ENCODE measurements at places on chromosomes 3 and 15.

DNA sequence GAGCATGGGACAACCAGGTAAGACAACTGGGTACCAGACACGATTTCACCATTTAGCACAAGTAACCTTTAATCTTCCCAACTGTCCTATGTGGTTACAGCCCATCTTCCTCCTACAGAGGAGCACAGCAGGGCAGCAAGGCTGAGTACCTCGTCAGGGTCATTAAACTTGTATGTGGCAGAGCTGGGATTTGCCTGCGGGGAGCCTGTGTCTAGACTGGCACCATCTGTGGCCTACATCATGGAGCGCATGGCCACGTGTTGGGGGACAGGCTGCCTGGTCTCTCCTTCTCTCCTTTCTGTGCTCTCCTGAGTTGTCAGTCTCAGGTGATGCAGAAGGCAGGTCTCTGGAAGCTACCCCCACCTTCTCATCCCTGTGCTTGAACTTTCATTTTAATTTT, 32.2 kb downstream of the GOLGA6A start:
- no peak for DNase-seq

DNA sequence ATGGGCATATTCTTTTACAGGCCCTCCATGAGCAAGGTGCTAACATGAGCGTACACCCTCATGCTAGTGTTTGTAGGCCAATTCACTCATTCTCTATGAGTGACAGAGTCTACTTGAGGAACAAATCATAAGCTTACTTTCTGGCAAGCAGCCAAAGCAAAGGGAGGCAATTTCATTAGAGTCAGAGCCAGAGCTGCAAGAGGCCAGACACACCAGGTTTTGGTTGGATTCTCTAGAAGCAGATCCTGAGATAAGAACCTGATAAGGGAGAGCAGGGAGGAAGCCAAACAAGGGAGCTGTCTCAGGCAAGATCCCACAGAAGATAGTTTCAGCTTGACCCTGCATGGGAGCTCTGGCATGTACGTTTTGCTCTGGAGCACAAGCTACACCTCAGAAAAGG, 214.1 kb upstream of the CTNNB1 start:
- DNase-seq: no peak

DNA sequence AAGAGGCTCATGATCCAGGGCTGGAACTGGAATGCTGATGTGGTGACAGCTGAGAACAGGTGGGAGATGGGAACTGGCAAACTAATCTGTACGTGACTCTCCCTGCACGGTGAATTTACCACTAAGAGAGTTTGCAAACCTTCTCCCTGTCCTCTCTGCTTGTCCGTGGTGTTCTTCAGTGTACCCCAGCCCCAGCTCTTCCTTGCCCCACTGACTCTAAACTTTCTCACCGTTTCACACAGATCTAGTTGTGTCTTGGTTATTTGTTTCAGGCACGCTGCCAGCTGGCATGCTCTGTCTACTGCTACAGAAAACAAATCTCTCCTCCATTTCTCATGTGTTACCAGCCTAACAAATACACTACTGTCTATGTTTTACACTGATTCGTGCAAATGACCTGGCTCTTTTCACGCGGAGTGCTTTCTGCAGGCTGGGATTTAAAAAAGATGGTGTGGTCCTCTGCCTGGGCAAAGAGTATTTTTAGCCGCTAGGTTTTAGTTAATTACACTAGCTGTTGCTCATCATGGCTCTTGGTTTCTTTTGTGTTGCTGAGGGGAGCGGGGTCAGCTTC, 192.7 kb upstream of the LRIG1 start:
- no peak for DNase-seq

- no peak for DNase-seq
These were observed 13.7 kb upstream of the HEG1 start for GRCh38 chr3:125069452-125069851.

GRCh38 chr3:119600732-119601131, 3.0 kb downstream of the PLA1A start:
- peak; percentile 12 for DNase-seq

DNA sequence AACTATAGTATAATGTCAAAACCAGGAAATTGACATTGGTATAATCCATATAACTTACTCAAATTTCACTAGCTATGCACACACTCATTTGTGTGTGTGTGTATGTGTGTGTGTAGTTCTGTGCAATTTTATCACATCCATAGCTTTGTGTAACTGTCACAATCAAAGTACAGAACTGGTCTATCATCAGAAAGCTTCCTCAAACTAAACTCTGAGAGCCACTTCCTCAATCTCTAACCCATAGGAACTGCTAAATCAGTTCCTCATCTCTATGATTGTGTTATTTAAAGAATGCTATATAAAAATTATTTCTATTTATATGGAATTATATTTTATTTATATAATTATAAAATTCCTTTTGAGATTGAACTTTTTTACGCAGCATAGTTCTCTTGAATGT, 18.1 kb downstream of the LNP1 start:
- DNase-seq: no peak

GRCh38 chr15:94234300-94234699, 2.9 kb downstream of the MCTP2 start:
- peak; percentile 21 for DNase-seq

DNA sequence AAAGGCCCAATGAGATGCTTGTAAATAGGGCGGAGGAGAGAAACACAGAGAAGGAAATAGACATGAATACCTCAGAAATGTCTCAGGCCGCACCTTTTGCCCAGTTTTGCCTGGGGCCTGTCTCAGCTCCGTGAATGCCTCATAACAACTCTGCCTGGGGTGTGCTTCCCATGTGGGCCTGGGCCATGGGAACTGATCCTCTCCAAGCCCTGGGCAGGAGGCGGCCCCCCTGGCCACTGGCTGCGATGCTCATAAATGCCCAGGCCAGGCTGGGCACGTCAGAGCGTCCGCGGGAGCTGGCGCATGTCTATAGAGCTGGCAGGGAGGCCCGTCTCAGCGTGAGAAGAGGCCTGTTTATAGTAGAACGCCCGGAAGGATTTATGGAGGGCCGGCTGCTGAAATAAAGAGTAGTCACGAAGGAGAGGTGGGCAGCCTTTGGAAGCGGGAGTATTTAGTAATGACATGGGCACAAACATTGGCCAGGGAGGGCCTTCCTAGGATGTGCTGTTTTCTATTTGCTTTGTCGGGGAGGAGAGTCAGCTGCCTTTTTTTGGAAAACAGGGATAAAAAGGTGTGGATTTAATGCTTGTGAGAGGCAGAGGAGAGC, 85.9 kb upstream of the IGF1R start:
- DNase-seq: no peak

DNA sequence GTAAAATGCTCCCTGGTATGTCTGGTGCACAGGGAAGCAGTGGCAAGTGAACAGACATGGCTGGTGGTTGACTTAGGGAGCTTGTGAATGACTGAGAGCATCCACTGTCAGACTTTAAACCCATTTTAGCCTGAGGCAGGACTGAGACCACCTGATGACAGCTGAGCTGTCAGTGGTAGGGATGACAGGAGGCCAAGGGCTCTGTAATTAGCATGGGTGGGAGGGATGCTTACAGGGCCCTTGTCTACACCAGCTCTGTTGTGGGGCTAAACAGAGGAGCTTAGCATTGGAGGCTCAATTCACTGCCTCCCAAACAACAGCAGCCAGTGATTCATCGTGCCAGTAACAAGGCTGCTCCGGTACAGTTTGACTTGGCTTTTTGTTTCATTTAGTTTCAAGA, 169.4 kb downstream of the CHST2 start:
- no peak for DNase-seq

- peak; percentile 78 for DNase-seq
These were observed 36.6 kb downstream of the CCDC66 start for GRCh38 chr3:56593455-56594158.
